Body of pancreas (tissue), 4 donors: ENCODE measurements at places on chromosomes 2 and 18.

GRCh38 chr2:71451705-71452104 lies 1.7 kb upstream of the DYSF start:
- no peak for DNase-seq

DNA sequence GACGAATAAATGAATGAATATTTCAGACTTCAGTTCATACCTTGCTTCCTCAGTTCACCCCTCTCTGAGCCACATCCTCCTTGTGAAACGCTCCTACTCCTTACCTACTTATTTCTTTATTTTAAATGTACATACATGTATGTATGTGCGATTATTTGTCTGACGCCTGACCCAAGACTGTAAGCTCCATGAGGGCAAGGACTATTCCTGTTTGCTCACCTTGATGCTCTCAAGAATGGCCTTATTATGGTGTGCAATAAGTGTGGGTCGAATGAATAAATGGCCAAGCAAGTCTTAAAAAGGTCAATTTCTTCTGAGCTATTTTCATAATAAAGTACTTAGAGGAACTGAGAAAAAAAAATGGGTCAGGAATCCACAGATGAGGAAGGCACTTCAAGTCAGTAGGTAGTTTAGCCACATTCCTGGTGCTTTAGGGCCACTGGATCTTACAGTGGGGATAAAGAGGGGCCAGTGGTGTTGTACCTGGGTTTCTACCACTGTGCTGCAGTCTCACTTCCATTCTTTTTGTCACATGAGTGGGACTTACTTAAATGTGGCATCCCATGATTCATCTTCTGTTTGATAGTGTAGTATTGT lies 74.7 kb downstream of the SDC1 start:
- no peak for DNase-seq

DNA sequence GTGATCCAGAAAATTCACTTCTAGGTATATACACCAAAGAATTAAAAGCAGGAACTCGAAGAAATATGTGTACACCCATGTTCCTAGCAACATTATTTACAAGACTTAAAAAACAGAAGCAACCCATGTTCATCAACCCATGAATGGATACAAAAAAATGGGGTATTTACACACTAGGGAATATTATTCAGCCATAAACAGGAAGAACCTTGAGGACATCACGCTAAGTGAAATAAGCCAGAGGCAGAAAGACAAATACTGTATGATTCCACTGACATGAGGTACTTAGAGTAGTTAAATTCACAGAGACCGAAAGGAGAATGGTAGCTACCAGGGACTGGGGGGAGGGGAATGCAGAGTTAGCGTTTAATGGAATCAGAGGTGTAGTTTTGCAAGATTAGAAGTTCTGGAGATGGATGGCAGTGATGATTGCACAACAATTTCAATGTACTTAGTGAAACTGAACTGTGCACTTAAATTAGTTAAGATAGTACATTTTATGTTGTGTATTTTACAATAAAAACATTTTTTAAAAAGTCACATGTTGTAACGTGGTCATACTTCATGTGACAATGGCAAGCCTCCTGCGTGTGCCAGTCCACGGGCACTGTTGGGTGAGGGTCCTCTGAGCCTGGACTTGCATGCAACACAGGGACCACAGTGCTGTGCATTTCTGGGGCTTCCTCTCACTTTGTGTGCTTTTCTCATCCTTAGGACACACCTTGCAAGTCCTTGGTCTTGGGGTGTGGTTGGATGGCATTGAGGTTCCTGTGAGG lies 206.1 kb upstream of the HDAC4 start:
- DNase-seq, result no peak

DNA sequence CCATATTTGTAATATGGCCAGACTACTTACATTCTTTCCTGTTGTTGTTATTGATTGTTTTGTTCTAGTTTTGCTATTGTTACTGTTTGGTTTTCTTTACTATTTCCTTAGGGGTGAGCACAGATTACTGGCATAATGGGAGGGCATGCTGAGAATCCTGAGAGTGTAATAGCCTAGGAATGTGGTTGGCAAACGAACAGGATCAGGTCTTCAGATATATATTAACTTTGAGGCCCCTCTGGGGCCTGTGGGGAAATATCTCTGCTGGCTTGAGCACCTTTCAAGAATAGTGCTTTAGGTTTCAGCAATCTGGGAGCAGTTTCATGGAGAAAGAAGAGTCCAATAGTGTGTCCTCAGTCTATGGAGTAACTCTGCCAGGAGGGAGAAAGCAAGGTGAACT lies 144.4 kb downstream of the THSD7B start:
- no peak for DNase-seq

- DNase-seq, result no peak
Observed at GRCh38 chr18:35511833-35512232, 14.1 kb upstream of the INO80C start.

- no peak for DNase-seq
Observed at GRCh38 chr2:101729521-101730190, 32.1 kb downstream of the MAP4K4 start.

DNA sequence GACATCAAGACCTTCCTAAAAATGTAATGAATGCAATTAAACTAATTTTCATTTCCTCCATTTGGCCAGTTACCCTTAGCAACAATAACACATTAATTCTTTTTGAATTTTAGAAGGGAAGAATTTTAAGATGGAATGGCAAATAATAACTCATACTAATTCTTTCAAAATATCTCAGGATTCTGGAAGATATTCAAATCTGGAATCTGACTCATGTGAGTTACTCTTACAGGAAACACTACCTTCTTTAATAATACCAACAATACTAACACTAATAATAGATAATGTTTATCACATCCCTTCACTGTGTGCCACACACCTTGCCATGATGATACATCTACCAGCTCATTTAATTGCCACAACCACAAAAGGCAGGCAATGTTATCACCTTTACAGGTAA lies 46.4 kb downstream of the ZNF521 start:
- DNase-seq, result no peak

- DNase-seq, result no peak
Observed at GRCh38 chr2:23662941-23663920, 263.7 kb downstream of the ATAD2B start.

- no peak for DNase-seq
Observed at GRCh38 chr18:25409971-25410370, 58.0 kb upstream of the ZNF521 start.

GRCh38 chr2:109280804-109281203 lies 151.8 kb downstream of the SH3RF3 start:
- DNase-seq, result no peak

DNA sequence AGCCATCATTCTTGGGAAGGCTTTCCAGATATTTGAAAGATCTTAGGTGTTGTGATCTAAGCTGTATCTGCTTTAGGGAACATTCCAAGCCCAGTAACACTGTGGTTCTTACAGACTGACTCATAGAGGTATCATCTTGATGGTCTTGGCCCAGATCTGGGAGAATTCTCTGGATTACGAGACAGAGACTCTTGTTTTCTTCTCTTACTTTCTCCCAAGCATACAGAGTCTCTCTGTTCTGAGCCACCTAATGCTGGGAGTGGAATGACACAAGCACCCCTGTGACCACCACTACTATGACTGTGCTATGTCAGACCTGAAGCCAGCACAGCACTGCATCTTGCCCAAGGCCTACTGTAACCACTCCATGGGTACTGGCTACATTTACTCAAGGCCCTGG lies 81.0 kb upstream of the EPAS1 start:
- no peak for DNase-seq

- DNase-seq, result no peak
Observed at GRCh38 chr2:39573276-39573675, 92.4 kb upstream of the TMEM178A start.

DNA sequence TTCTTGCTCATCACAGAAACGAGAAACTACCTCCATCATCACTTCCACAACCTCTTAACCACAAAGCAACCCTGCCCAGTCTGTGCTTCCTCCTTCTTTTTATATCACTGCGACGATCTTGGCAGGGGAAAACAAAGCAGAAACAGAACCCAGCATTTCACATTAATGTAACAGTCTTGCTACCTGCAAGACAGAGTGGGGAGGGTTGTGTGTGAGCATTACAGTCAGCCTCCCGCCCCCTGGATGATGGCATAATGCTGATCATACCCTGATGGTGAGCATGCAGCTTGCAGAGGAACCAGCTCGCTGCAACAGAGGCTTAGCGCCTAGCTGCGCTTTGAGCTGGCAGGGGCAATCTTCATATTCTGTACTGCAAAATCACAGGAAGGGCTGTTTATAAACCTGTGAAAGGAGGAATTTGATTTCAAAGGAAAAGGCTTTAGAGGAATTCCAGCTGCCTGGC lies 376.1 kb downstream of the IRS1 start:
- DNase-seq, result peak; percentile 28

GRCh38 chr2:127572841-127573240 lies 37.4 kb downstream of the MYO7B start:
- no peak for DNase-seq

DNA sequence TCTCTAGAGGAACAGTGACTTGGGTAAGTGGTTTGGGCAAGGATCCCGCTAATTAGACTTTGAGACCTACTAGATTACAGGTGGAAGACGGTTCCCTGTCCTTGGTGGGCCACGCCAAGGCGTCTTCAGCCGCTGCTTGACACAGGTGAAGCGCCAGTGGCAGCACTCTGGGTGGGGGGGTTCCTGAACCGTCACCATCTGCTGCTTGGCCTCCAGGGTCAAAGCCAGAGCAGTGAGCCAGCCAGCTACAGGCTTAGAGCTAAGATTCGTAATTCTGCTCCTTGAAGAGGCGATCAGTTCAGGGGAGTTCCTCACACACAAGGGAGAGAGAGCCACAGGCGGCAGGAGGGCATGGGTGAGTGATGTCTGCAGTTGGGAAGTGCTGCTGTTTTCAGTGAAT lies 39.4 kb upstream of the RBM44 start:
- no peak for DNase-seq

DNA sequence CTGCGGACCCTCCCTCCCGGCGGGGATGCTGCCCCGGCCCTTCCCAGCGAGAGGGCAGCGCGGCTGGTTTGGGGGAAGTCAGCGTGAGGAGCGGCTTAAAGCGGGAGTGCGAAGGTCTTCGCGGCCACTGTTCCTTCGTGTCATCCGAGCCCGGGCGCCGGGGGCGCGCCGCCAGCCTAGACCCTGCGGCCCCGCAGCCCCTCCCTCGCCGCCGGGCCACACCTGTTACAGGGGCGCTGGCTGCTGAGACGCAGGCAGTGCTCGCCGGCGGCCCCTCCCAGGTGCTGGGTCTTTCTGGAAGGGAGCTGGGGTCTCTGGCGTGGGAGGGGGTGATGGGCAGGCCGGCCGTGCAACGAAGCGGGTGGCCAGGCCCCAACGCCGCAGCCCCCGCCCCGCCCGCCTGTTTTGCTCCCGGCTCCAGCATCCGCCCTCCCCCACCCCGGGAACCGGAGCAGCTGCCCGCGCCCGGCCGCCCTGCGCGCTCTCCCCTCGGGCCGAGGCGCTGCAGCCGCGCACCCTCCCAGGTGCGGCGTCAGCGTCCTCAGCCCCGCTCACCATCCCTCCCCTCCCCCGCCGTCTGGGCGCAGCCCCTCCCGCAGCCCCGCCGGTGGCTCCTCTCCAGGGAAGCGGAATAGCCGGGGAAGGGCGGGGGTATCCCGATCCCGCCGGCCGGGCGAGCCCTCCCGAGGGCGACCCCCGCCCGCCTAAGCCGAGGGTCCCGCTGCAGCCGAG lies 727 bp downstream of the KIF1A start:
- DNase-seq, result peak; percentile 69

DNA sequence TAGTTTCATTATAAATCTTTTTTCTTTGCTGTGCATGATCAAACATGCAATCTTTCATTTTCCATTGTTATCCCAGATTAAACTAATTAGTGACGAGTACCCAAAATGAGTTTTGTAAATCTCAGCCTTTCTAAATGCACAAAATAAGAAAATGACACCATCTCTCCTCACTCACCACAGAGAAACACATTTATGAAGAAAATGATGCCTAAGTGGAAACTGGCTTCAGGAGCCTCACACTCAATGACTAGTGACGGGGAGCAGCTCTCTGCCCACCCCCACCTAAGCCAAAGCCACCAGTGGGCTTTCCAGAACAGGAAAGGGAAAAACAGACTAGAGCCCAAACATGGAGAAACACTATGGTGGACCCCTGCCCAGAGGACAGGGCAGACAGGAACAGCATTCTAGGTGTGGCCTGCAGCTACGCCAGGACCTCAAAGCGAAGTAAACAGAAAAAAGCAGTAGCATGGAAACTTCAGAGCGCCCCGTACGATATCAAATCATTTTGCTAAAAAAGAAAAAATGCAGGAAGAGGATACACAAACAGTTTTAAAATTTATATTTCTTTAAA lies 113.5 kb downstream of the RBMS1 start:
- no peak for DNase-seq

- no peak for DNase-seq
Observed at GRCh38 chr2:40289771-40290404, 162.0 kb downstream of the SLC8A1 start.

DNA sequence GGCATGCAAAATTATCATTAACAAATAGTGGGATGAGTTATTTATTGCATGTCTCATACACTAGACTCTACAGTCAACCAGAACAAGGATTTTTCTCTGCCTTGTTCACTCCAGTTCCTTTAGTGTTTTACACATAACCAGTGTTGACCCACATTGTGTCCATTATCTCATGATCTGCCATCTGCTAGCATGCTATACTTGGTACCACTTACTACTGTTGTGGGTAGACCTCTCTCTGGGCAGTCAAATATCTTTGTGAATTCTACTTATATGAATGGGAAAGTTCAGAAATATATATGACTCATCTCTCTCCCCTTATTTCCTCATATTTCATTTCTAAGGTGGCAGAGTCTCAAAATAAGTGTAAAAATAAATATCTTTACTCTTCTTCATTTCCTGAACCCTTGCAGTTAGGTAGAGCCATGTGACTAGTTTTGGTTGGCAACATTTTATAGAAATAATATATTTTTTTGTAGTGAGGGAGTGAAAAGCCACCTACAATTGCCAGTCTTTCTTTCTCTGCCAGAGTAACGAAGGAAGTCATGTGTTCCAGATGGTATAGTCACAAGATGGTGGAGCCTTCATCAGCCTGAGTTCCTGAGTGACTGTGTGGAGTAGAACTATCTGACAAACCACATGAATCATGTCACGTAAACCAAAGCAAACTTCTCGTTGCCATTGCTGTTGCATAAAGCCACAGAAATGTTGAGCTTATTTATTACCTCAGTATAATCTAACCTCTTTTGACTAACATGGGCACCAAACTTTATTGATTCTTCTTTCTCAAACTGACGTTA lies 704.0 kb downstream of the RNF144A start:
- DNase-seq, result no peak
